ENCODE measurements at places on chromosomes 4 and X.
A peak's percentile ranks its signal among the peaks of the same experiment; 100 is the strongest.

GRCh38 chrX:132373610-132374009 lies 115.2 kb downstream of the MBNL3 start:
- no peaks in the 10 kb centered on the region for H3K4me1 ChIP-seq
- peaks cover 2% of the 10 kb centered on the region for H3K27me3 ChIP-seq
- no peak overlapping the region for H3K27ac ChIP-seq
- no peaks in the 10 kb centered on the region for H3K36me3 ChIP-seq
- H3K4me3 ChIP-seq = no peak overlapping the region

- no peak overlapping the region for H3K4me3 ChIP-seq
- H3K4me1 ChIP-seq = no peaks in the 10 kb centered on the region
- H3K27me3 ChIP-seq = no peaks in the 10 kb centered on the region
- no peak overlapping the region for H3K27ac ChIP-seq
- H3K36me3 ChIP-seq = no peaks in the 10 kb centered on the region
These were observed 73.3 kb downstream of the RASGEF1B start for GRCh38 chr4:81398379-81398778.

- DNase-seq = peak; percentile 47
- H3K4me3 ChIP-seq = no peak overlapping the region
- no peak overlapping the region for H3K27ac ChIP-seq
- no peaks in the 10 kb centered on the region for H3K36me3 ChIP-seq
- H3K27me3 ChIP-seq = no peaks in the 10 kb centered on the region
These were observed 141.5 kb downstream of the RPS6KA6 start for GRCh38 chrX:84046403-84046984.

- H3K4me1 ChIP-seq = peaks cover 6% of the 10 kb centered on the region
- no peak overlapping the region for H3K27ac ChIP-seq
- DNase-seq = no peak
- H3K36me3 ChIP-seq = peaks cover 5% of the 10 kb centered on the region
- H3K4me3 ChIP-seq = no peak overlapping the region
These were observed 22.3 kb upstream of the HTRA3 start for GRCh38 chr4:8247047-8247930.

DNA sequence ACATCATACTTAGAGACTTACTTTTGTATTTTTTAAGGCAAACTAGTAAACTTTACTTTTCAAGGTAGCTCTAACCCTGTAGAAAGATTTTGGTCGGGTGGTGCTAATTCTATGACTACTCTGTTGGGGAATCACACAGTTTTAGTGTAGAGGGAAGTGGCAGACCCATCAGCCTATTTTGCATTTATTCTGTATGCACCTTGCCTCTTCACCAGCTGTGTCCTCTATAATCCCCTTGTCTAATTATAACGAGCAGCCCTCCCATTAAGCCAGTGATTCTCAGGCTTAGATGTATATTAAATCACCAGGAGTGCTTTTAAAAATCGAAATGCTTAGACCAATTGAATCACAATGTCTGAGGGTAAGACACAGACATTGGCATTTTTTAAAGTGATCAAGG lies 78.1 kb downstream of the GALNT7 start:
- no peaks in the 10 kb centered on the region for H3K27me3 ChIP-seq
- H3K27ac ChIP-seq = no peak overlapping the region
- peaks cover 8% of the 10 kb centered on the region for H3K4me1 ChIP-seq
- peak; percentile 42 for DNase-seq
- H3K36me3 ChIP-seq = peaks cover 7% of the 10 kb centered on the region

- no peak overlapping the region for H3K27ac ChIP-seq
- no peak overlapping the region for H3K4me3 ChIP-seq
- DNase-seq = no peak
These were observed 11.9 kb downstream of the AR start for GRCh38 chrX:67555578-67556203.

DNA sequence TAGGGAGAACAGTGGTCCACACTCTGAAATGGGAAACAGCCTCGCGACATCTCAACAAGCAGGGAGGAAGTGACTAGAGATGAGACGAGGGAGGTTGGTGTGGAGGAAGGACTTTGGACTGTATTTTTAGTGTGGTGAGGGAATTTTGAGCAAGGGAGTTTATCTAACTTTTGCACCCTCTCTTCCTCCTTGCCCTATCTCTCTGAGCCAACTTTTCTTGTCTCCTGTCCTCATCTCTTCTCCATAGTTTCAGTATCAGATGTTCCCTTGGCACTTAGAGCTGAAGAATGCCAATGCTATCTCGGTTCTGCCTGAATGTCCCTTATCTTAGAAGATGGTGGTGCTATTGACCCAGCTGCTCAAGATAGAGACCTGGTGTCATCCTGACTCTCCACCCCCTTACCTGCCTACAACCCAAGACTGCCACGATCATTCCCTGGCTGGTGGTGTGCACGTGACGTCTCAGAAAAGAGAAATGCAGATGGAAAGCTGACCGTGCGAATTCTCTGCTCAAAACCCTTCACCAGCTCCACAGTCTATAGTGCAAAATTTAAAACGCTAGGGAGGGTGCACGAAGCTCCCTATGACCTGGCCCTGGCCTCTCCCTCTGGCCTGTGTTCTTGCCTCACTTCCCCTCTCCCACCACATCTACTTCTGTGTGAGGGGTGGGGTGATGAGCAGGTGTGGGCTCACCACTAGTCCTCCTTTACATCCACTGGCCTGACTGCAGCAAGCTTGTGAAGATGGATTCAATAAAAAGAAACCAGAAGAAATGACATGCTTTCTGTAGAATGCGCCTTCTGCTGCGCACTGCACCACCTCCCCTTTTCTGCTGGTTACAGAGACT lies 20.9 kb downstream of the MPP1 start:
- H3K27me3 ChIP-seq = no peaks in the 10 kb centered on the region
- H3K27ac ChIP-seq = peak overlapping the region; percentile 58
- H3K36me3 ChIP-seq = peaks cover 28% of the 10 kb centered on the region
- no peak for DNase-seq

GRCh38 chrX:120660637-120661036 lies 30.8 kb upstream of the C1GALT1C1 start:
- no peaks in the 10 kb centered on the region for H3K27me3 ChIP-seq
- no peak overlapping the region for H3K4me3 ChIP-seq
- H3K4me1 ChIP-seq = no peaks in the 10 kb centered on the region
- no peaks in the 10 kb centered on the region for H3K36me3 ChIP-seq
- no peak overlapping the region for H3K27ac ChIP-seq

GRCh38 chr4:183038436-183038835 lies 60.6 kb upstream of the WWC2 start:
- no peak overlapping the region for H3K4me3 ChIP-seq
- peaks cover 2% of the 10 kb centered on the region for H3K27me3 ChIP-seq
- H3K27ac ChIP-seq = no peak overlapping the region
- DNase-seq = no peak
- H3K36me3 ChIP-seq = no peaks in the 10 kb centered on the region

- no peaks in the 10 kb centered on the region for H3K36me3 ChIP-seq
- H3K4me3 ChIP-seq = no peak overlapping the region
- H3K4me1 ChIP-seq = peaks cover 4% of the 10 kb centered on the region
- H3K27ac ChIP-seq = no peak overlapping the region
- DNase-seq = no peak
These were observed 680.8 kb downstream of the RPA4 start for GRCh38 chrX:97564496-97564895.

GRCh38 chr4:23741681-23742191 lies 148.1 kb downstream of the PPARGC1A start:
- DNase-seq = no peak
- no peak overlapping the region for H3K27ac ChIP-seq
- H3K4me1 ChIP-seq = no peaks in the 10 kb centered on the region
- no peaks in the 10 kb centered on the region for H3K36me3 ChIP-seq
- H3K27me3 ChIP-seq = no peaks in the 10 kb centered on the region

GRCh38 chrX:51851507-51852085 lies 41.8 kb upstream of the MAGED1 start:
- DNase-seq = peak; percentile 5
- no peaks in the 10 kb centered on the region for H3K27me3 ChIP-seq
- no peak overlapping the region for H3K4me3 ChIP-seq

GRCh38 chrX:73903941-73904340 lies 340.9 kb downstream of the CHIC1 start:
- H3K4me1 ChIP-seq = no peaks in the 10 kb centered on the region
- no peaks in the 10 kb centered on the region for H3K36me3 ChIP-seq
- no peak overlapping the region for H3K4me3 ChIP-seq
- peaks cover 3% of the 10 kb centered on the region for H3K27me3 ChIP-seq

DNA sequence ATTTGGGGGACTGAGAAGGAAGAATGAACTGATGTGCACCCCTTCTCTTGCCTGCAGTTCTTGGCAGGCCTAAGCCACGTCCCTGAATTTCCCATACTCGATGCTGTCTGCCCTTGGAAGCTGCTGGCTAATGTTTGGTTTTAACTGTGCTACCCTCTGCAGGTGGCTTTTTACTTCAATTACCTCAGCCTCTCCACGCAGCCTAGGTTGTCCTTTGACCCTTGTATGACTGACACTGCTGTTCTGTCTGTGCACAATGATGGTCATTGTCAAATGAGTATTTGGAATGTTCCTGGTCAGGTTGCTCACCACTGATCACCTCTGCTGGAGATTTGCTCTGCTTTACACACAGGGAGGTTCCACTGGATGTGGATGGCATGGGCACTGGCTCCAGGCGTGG lies 137.1 kb downstream of the ZNF518B start:
- no peak overlapping the region for H3K4me3 ChIP-seq
- H3K27ac ChIP-seq = no peak overlapping the region
- H3K27me3 ChIP-seq = no peaks in the 10 kb centered on the region
- DNase-seq = no peak
- H3K36me3 ChIP-seq = no peaks in the 10 kb centered on the region
- no peaks in the 10 kb centered on the region for H3K4me1 ChIP-seq

DNA sequence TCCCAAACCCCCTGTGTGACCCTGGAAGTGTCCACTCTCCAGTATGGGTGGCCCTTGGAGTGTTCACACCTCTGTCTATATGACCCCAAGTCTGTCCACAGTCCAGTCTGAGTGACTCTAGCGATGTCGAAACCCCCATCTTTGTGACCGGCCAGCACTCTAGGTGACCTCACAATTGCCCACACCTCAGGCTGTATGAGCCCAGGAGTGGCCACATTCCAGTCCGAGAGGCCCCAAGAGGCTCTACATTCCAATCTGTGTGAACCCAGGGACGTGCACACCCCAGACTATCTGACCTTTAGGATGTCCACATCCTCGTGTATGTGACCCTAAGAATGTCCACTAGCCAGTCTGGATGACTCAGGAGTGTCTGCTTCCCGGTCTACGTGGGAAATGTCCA lies 7.3 kb upstream of the GLOD5 start:
- no peaks in the 10 kb centered on the region for H3K36me3 ChIP-seq
- no peak for DNase-seq
- no peak overlapping the region for H3K4me3 ChIP-seq
- no peak overlapping the region for H3K27ac ChIP-seq
- no peaks in the 10 kb centered on the region for H3K4me1 ChIP-seq
- H3K27me3 ChIP-seq = no peaks in the 10 kb centered on the region

GRCh38 chr4:40586034-40586433 lies 43.6 kb downstream of the RBM47 start:
- H3K27me3 ChIP-seq = no peaks in the 10 kb centered on the region
- no peak overlapping the region for H3K27ac ChIP-seq

GRCh38 chrX:19785647-19786046 lies 101.8 kb downstream of the SH3KBP1 start:
- DNase-seq = no peak
- H3K27ac ChIP-seq = no peak overlapping the region
- H3K4me1 ChIP-seq = no peaks in the 10 kb centered on the region

DNA sequence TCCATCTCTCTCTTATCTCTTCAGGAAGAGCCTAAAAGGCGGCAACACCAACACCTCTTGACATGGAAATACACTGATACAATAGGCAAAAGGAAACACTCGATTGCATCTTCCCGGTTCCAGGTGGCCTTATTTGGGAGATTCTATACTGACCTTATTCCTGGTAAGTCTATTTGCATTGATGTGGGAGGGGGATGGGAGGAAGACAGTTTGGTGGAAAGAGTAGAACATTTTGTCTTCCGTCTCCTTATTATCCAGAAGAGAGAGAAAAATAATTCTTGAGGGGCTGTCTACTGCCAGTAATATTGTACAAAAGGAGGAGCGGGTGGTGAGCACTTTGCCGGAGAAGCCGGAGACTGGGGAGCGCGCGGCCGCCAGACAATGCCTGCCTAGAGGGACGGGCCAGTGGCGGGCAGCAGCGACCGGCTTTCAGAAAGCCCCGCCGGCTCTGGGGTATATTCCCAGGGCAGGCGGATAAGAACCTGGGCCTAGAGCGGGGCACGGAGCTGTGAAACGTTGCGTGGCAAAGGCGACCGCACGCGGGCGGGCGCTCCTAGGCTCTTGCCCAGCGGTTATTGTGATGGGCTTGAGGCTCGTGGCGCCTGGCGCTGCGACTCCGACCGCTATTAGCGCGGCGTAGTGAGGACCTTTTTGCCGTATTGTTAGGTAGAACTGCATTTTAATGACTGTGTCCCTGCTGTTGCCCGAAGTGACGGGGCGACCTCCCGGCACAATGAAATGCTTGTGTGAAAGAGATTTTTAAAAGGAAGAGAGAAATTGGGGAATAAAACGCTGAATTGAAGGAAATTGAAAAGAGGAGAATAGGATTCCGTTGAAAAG lies 518 bp downstream of the PRDM8 start:
- H3K4me1 ChIP-seq = peaks cover 9% of the 10 kb centered on the region
- peak; percentile 78 for DNase-seq
- peak overlapping the region; percentile 73 for H3K4me3 ChIP-seq

GRCh38 chr4:107721436-107722100 lies 1.5 kb upstream of the PAPSS1 start:
- H3K27me3 ChIP-seq = no peaks in the 10 kb centered on the region
- no peak overlapping the region for H3K27ac ChIP-seq
- H3K4me1 ChIP-seq = peaks cover 26% of the 10 kb centered on the region
- no peaks in the 10 kb centered on the region for H3K36me3 ChIP-seq
- peak overlapping the region; percentile 67 for H3K4me3 ChIP-seq

DNA sequence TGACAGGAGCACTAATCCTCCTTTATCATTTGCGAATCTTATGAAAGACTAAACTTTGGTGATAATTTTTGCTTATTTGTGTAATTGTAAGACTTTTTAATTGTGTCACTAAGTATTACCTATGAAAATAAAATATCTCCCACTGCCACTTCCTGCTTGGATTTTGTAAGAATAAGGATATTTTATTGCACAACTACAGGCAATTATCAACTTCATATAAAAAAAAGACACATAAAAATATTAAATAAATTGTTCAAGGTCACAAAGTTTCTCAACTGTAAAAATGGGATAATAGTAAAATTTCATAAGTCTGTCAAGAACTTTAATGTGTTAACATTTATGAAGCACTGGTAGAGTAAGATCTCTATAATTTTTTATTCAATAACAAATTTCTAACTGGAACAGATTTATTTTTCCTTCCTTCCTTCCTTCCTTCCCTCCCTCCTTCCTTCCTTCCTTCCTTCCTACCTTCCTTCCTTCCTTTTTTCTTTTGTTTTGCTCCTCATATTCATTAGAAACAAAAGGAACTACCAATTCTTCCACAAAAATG lies 527.6 kb upstream of the FAM47C start:
- no peak overlapping the region for H3K4me3 ChIP-seq
- no peaks in the 10 kb centered on the region for H3K27me3 ChIP-seq
- no peaks in the 10 kb centered on the region for H3K4me1 ChIP-seq
- DNase-seq = no peak

Measured in common myeloid progenitor, CD34-positive (primary cell).